Activated CD8-positive, alpha-beta T cell treated with anti-CD3 and anti-CD28 coated beads for 36 hours (primary cell): ENCODE measurements at places on chromosomes 1 and 21. TPM values are rescaled to one million over a fixed set of nuclear protein-coding genes. Genes with fewer than 3 reads are reported as not detected.

Gene CRNN
- total RNA-seq = not detected

Gene ATAD3C
- 1.8 TPM for total RNA-seq

Gene FAM131C
- total RNA-seq = 0.87 TPM

Gene B3GALT5
- total RNA-seq = not detected

- H3K36me3 ChIP-seq = no peaks in the 10 kb centered on the region
- H3K27ac ChIP-seq = no peak overlapping the region
- no peaks in the 10 kb centered on the region for H3K27me3 ChIP-seq
- H3K4me3 ChIP-seq = no peak overlapping the region
Measured at GRCh38 chr1:109722908-109723691, 11.0 kb downstream of the GSTM5 start.

DNA sequence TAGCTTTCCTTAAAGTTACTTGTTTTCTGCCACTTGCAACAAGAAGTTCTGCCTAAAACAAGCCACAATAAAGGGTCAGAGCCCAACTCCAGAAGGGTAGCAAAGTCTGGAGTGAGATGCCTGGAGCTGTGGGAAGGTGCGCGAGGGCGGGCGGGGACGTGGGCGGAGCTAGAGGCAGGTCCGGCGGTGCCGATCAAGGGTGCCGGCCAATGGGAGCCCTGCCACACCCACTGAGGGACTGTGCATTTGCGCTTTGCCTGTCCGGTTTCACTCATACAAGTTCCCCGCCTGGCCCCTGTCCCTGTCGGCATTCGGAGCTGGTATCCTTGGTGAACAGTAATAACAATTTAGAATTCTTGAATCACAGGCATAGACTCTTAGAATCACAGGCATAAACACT lies 732.4 kb downstream of the MATN1 start:
- H3K27me3 ChIP-seq = peaks cover 7% of the 10 kb centered on the region
- H3K36me3 ChIP-seq = peaks cover 5% of the 10 kb centered on the region
- no peak overlapping the region for H3K4me3 ChIP-seq
- no peak for DNase-seq
- H3K4me1 ChIP-seq = no peaks in the 10 kb centered on the region

GRCh38 chr1:186443638-186444037 lies 17.3 kb downstream of the PDC start:
- no peak overlapping the region for H3K4me3 ChIP-seq
- DNase-seq = no peak
- H3K4me1 ChIP-seq = peaks cover 11% of the 10 kb centered on the region
- no peak overlapping the region for H3K27ac ChIP-seq
- no peaks in the 10 kb centered on the region for H3K36me3 ChIP-seq

- DNase-seq = peak; percentile 12
- H3K4me1 ChIP-seq = peaks cover 12% of the 10 kb centered on the region
- no peak overlapping the region for H3K4me3 ChIP-seq
- H3K36me3 ChIP-seq = no peaks in the 10 kb centered on the region
- no peak overlapping the region for H3K27ac ChIP-seq
Measured at GRCh38 chr21:37045149-37045548, 27.7 kb downstream of the PIGP start.

- peaks cover 68% of the 10 kb centered on the region for H3K4me1 ChIP-seq
- peaks cover 66% of the 10 kb centered on the region for H3K36me3 ChIP-seq
- DNase-seq = no peak
Measured at GRCh38 chr1:150622303-150622975, 7.0 kb downstream of the ENSA start.

- no peak for DNase-seq
- H3K4me1 ChIP-seq = peaks cover 68% of the 10 kb centered on the region
- H3K4me3 ChIP-seq = no peak overlapping the region
- H3K27me3 ChIP-seq = no peaks in the 10 kb centered on the region
- H3K36me3 ChIP-seq = peaks cover 20% of the 10 kb centered on the region
Measured at GRCh38 chr1:40696294-40696693, 4.8 kb downstream of the NFYC start.
